ENCODE measurements at places on chromosomes 13 and 19.
A peak's percentile ranks its signal among the peaks of the same experiment; 100 is the strongest.

GRCh38 chr13:100139817-100140216, 50.9 kb downstream of the PCCA start:
- DNase-seq: no peak

- no peak for DNase-seq
These were observed 223.4 kb upstream of the HTR2A start for GRCh38 chr13:47120282-47120681.

GRCh38 chr13:40274103-40274502, 392.3 kb downstream of the FOXO1 start:
- no peak for DNase-seq

GRCh38 chr13:104170980-104171555, 1104.9 kb upstream of the SLC10A2 start:
- no peak for DNase-seq

GRCh38 chr19:33878910-33879810, 82.5 kb downstream of the KCTD15 start:
- no peak for DNase-seq

GRCh38 chr19:7928741-7929701, 3.1 kb upstream of the CTXN1 start:
- DNase-seq: peak; percentile 48

- DNase-seq: peak; percentile 50
These were observed 1.5 kb downstream of the ERF start for GRCh38 chr19:42253245-42254088.

DNA sequence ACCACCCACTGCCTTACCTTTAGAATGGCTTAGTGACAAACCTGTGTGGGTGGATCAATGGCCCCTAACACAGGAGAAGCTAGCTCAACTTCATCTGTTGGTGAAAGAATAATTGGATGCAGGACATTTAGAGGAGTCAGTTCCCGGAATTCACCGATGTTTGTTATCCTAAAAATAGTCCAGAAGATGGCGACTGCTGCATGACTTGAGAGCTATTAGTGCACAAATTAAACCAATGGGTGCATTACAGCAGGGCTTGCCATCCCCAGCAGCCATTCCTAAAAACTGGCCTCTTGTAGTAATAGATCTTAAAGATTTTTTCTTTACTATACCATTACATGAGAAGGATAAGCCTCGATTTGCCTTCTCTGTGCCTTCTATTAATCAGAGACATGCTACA, 46.8 kb upstream of the ZNF726 start:
- DNase-seq: no peak

- no peak for DNase-seq
These were observed 364.4 kb downstream of the DCT start for GRCh38 chr13:94115054-94115453.

GRCh38 chr19:48965040-48965805, at the start of gene FTL:
Gene FTL (plus strand): TSS chr19:48965309. CDS start chr19:48965508, 199 bp downstream.
- peak; percentile 83 for DNase-seq

GRCh38 chr13:88919970-88920628, 1248.9 kb downstream of the SLITRK5 start:
- peak; percentile 4 for DNase-seq

DNA sequence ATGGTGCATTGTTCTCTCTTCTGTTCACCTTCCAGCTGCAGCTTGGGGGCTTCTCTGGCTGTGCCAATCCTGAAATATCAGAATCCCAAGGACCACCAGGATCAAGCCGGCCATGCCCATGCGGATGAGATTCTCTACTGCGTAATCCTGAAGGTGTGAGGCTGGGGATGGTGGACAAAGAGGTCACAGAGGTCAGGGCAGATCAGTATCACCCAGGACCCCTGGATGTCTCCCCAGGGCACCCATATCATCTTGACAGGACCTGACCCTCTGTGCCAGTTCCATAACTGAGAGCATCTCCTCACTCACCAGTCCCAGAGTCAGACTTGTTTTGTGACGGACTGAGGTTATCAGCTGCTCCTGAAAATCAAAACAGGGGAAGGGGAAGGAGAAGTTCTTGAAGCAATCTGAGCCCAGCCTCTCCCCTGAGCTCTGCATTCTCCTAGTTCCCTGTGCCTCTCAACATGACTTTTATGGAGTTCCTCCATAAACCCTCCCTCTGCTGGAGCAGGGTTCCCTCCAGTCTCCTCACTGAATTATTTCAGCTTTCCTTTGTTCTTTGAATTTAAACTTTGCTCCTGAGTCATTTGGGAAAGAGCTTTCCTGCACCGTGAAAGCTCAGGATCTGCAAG, 5.5 kb downstream of the LILRA5 start:
- DNase-seq: no peak

Data from stimulated activated CD4-positive, alpha-beta T cell treated with anti-CD3 and anti-CD28 coated beads, Interleukin-15, amount 100 ng/mL, for 1 hour (primary cell).